Stimulated activated CD4-positive, alpha-beta T cell treated with anti-CD3 and anti-CD28 coated beads, Interleukin-12 subunit alpha, Interleukin-12 subunit beta, amount 100 ng/mL, for 48 hours (primary cell): ENCODE measurements at places on chromosomes 2 and 18.

- DNase-seq = no peak
These were observed 126.9 kb upstream of the CTAGE1 start for GRCh38 chr18:22544626-22545025.

DNA sequence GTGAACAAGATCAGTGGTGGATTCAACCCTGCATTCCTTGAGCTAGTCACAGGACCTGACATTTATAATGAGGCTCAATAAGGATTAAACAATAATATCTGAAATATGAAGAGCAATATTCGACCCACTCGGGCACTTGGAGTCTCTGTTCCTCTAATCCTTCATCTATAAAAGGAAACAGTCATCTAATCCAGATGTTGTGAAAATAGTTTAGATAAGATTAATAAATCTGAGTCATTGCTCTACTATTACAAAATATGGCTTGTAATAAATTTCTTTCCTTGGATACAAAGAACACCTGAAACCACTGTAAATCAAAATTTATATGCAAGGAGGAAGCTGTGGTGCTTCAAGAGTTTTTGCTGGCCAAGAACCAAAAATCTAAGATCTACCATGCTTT, 846.9 kb upstream of the ACVR2A start:
- no peak for DNase-seq

DNA sequence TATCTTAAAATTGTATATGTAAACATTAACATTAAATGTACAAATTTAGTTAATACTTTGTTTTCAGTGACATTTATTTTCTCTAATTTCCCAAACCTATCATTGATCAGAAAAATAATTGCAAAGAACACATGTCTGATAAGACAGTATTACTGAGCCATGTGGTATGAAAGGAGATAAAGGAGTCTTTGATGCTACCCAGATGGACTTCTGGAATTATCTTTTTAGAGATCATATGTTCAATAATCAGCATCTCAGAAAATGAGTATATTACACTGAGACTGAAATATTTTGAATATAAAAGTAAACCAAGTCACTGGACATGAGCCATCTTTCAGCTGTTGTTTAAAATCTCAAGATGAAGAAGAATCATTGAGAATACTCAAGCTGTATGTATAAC, 153.3 kb downstream of the PHLPP1 start:
- no peak for DNase-seq

- no peak for DNase-seq
These were observed 1089.5 kb downstream of the LRP1B start for GRCh38 chr2:141041281-141041680.

DNA sequence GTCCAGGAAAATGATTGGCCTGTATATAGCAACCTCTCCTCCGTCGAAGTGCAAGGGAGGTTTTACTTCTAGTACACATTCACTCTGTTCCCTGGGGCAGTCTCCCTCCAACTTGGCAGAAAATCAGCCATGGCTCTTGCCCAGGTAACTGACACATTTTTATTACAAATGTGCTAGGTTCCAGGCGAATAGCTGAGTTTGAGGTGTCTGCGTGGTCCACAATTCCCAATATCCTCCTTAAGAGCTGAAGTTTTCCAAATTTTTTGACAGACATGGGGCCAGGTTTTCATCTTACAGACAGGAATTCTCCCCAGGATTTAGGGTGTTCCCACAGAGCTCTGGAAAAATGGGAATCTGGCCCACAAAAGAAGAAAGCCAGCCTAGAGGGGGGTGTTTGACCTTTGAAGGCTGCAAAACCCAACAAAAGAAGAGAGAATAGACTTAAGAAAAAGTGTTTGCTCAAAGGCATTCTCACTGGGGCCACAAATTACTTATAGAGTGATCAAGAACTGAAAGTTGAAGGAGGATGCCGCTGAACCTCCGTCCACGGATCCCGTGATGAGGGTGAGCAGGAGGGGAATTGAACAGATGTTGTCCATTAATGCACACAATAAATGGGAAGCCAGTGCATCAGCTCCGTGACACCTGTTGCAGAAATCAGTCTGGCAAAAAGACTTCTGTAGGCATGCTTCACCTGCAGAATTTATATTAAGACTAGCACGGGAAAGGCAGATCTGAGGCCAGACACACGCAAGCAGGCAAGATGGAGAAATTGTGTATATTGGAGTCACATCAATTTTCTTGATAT, 242.3 kb upstream of the COPS8 start:
- DNase-seq = no peak

DNA sequence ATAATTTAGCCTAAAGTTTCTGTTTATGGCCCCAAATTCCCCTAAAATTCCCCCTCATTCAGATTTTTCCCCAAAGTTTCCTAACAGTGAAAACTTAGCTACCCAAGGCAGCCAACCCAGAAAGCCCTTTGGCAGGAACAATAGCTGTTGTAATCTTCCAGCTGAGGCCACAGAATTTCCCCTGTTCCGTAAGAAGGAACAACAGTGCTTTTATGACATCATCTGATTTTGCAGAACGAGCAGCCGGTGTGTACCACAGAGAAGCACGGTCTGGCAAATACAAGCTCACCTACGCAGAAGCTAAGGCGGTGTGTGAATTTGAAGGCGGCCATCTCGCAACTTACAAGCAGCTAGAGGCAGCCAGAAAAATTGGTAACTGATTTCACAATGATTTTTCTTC, 6.3 kb downstream of the TNFAIP6 start:
- DNase-seq = no peak

GRCh38 chr2:133835821-133836619, 267.8 kb upstream of the NCKAP5 start:
- DNase-seq = no peak

- DNase-seq = no peak
These were observed 37.2 kb upstream of the SNED1 start for GRCh38 chr2:240960971-240961876.

- no peak for DNase-seq
These were observed 6.1 kb upstream of the LBH start for GRCh38 chr2:30225131-30225762.

DNA sequence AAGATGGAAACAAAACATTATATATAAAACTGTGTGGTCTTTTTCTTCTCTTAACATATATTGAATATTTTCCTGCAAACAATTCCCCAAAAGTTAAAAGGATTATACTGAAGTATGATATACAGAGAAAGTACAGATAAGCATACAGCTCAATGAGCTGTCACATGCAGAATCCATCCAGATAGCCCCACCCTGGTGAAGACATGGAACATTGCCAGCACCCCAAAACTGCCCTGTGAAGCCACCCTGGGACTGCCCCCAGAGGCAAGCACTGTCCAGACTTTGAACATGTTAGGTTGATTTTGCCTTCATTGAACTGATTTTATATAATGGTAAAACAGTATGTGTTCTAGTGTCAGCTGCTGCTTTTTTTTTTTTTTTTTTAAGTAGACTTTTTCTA, 112.3 kb upstream of the IL1R2 start:
- DNase-seq = no peak

GRCh38 chr2:231133365-231134099, 8.7 kb upstream of the HTR2B start:
- no peak for DNase-seq

GRCh38 chr18:26089293-26090129, 902 bp downstream of the SS18 start:
- DNase-seq = no peak

DNA sequence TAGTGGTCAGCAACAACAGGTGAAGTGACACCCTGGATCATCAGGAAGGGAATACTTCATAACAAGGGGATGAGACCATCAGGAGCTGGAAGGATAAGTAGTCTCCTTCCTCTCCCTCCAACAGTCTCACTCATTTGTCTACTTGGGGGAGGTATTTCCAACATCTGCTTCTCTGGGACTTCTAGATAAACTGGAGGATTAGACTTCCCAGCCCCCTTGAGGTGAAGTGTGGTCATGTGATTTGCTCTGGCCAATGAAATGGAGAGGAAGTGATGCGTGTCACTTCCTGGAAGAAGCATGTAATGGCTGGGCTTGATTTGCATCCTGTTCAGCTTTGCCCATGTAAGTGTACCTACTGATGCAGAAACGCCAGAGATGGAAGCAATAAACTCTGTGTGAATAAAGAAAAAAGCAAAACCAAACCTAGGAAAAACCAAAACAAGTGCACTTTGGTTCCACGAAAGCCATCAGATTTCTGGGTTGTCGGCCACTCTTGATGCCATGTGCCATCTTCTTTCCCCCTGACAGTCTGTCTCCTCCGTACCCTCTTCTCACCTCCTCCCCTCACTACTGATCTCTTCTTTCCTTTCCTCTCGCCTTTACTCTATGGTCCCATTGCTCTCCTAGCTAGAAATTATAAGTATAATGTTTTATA, 76.1 kb upstream of the DNMT3A start:
- DNase-seq = no peak

- no peak for DNase-seq
These were observed 101.9 kb downstream of the ACOXL start for GRCh38 chr2:110834134-110834827.

DNA sequence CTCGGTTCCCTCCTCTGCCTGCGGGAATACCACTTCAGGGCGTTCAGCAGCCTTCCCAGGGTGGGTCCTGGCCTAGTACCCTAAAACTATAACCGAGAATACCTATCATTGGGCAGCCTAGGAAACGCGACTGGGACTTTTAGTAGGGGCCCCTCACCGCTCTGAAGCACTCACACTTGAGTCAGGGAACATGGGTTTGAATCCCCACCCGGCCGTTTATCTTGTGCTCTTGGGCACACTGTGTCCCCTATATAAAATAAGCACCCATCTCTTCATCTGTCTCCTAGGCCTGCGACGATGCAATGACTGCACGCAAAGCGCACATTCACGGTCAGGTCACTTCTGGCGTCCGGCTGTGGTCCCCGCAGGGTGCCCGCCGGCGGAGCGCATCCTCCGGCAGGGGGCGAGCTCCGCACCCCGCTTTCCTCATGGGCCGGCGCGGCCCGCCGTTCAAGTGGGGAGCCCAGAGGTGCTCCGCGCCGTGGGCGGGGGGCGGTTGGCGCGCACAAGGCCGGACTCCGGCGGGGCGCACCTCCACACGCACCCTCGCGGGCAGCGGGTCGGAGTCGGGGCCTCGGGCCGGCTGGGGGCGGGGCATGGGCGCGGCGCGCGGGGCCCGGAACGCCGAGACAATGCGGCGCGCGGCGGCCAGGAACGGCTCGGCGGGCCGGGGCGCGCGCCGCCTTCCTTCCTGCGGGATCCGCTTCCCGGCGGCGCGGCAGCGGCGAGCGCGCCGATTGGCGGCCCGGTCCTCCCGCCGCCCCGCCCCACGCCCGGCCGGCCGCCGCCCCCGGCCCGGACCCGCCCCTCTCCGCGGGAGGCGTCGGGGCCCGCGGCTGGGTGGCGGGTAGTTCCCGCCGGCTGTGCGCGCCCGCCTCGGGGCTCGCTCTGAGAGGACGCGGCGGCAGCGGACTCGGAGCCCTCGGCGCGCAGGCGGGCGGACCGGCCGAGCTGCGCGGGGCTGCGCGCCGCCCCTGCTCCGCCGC, at the start of gene ASAP2:
Gene ASAP2 (plus strand): TSS at position 850 of the 986 bp plus-strand sequence. CDS start 293 bp downstream, outside the sequence.
- peak; percentile 23 for DNase-seq

DNA sequence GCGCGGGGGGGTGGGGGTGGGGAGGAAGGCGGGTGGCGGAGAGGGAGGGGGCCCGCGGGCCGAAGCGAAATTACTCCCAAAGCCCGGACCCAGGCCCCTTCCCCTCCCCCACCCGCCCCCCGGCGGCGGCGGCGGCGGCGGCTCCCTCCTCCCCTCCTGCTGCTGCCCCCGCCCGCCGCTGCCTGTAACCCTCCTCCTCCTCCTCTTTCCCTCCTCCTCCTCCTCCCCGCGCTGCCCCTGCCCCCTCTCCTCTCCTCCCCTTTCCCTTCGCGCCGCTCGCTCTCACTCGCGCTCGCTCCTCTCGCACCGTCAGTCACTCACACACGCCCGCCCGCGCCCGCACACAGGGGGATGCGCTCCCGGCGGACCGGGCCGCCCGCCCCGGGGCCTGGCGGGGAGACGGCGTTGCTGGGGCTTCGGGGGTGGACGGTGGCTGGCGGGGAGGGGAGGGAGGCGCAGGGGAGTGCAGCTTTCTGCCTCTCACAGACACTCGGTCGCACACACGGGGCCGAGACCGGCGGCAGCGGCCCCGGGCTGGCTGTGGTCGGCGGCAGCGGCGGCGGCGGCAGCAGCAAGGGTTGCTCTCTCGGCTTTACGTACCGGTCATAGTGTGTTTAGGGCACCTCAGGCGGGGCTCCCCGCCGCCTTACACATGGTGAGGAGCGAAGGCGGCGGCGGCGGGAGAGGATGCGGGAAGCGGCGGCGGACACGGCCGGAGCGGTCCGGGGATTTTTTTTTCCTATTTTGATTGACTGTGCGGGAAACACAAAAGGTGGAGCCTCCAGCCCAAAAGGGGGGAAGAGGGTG, 405 bp downstream of the SP3 start:
- DNase-seq = peak; percentile 62

GRCh38 chr18:7856733-7857132, 289.6 kb downstream of the PTPRM start:
- no peak for DNase-seq

DNA sequence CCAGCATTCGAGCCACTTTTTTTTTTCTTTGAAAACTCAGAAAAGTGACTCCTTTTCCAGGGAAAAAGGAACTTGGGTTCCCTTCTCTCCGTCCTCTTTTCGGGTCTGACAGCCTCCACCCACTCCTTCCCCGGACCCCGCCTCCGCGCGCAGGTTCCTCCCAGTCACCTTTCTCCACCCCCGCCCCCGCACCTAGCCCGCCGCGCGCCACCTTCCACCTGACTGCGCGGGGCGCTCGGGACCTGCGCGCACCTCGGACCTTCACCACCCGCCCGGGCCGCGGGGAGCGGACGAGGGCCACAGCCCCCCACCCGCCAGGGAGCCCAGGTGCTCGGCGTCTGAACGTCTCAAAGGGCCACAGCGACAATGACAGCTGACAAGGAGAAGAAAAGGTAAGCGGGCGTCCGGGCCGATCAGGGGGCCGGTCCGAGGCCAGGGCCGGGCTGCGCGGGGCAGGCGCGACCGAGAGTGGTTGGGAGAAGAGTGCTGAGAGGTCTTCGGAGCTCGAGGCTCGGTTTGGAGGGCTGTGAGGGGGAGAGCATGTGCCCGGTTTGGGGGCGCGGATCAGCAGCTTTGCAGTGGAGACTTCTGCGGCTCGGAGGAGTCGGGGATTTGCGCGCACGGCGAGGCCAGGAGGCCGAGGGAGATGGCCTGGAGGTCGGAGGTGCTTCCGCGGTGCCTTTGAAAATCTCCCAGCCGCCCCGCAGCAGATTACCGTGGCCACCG, 502 bp downstream of the EPAS1 start:
- DNase-seq = peak; percentile 46

- DNase-seq = no peak
These were observed 5.2 kb upstream of the C18orf63 start for GRCh38 chr18:74310411-74310810.

GRCh38 chr18:13536578-13536977, 189.8 kb downstream of the FAM210A start:
- DNase-seq = no peak

DNA sequence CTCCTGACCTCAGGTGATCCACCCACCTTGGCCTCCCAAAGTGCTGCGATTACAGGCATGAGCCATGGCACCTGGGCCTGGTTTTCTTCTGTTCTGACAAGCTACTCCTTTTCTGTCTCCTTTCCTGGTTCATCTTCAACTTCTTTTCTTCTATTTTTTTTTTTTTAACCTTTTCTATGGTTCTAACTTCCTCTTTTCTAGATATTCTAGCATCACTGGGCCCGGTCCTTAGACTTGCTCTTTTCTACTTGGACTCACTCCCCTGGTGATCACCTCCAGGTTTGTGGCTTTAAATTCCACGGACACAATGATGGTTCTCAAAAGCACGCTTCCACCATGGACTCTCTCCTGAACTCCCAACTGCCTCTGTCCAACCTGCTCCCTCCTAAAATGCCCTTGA, 2.0 kb downstream of the EIF2AK2 start:
- DNase-seq = no peak

- no peak for DNase-seq
These were observed 16.6 kb upstream of the B4GALT6 start for GRCh38 chr18:31700990-31701389.
